Right lung (tissue), 10 donors: ENCODE measurements at places on chromosomes 2 and 18.

GRCh38 chr2:62325398-62325797 lies 129.5 kb downstream of the B3GNT2 start:
- no peak for DNase-seq

DNA sequence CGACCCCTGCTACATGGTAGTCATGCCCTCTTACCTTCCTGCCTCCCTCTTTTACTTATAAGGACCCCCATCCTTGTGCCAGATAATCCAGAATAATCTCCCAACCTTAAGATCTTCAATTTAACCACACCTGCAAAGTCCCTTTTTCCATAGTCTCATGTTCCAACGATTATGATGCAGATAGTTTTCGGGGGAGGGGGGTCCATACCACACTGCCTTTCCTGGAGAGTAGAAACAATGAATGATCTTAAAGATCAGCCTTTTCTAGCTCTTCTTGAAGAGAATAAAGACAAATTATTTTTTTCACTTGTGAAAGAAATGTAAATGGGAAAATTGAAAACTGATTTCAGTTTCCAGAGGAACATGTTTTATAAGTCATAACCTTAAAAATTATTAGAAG lies 4.3 kb upstream of the FAM98A start:
- DNase-seq = no peak

- DNase-seq = no peak
Measured at GRCh38 chr2:174340400-174341292, 5.9 kb downstream of the SP9 start.

GRCh38 chr2:208179028-208179609 lies 10.7 kb downstream of the C2orf80 start:
- DNase-seq = peak; percentile 32

- DNase-seq = peak; percentile 33
Measured at GRCh38 chr2:118091631-118092030, 3.4 kb downstream of the INSIG2 start.

DNA sequence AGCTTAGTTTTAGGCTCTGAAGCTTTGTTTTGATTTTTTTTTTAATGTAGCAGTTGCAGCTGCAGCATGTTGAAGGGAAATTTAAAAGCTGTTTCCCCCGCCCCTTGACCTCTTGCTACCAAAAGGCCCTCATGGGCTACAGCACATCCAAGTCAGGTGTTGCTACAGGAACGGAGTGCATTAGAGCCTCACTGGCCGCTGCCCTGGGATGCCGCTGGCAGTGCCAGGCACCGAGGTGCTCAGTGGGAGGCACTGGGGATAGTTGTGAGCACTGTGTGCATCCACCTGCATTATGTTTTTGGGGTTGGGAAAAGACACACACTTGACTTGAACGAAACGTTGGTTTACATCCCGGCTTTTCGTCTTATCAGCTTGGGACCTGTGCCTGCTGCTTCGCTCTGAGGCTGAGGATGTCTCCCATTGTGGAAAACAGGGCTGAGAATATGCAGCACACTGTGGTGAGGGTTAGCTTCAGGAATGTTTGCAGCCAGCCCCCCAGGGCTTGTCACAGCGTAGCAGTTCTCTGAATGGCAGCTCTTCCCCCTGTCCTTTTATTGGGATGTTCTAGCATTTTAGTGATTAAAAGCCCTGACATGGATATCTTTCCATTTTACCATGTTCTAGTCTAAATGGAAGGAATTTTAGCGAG lies 24.1 kb downstream of the DCDC2C start:
- no peak for DNase-seq

GRCh38 chr2:86015006-86015405 lies 90.7 kb downstream of the POLR1A start:
- no peak for DNase-seq

GRCh38 chr18:74597034-74597661 lies 522 bp upstream of the ZNF407 start:
- no peak for DNase-seq

DNA sequence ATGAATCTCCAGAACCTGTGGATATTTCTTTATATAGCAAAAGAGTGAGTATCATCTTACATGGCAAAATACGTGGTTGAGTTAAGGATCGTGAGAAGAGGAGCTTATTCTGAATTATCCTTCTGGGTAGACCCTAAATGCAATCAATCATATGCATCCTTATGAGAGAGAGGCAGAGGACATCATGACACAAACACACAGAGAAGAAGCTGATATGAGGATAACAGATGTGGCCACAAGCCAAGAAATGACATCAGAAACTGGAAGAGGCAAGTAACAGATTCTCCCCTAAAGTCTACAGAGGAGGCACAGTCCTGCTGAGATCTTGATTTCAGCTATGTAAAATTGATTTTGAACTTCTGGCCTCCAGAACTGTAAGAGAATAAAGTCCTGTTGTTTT lies 730.2 kb upstream of the ZNF804A start:
- DNase-seq = no peak

- DNase-seq = no peak
Measured at GRCh38 chr18:70221156-70221914, 15.8 kb upstream of the RTTN start.

DNA sequence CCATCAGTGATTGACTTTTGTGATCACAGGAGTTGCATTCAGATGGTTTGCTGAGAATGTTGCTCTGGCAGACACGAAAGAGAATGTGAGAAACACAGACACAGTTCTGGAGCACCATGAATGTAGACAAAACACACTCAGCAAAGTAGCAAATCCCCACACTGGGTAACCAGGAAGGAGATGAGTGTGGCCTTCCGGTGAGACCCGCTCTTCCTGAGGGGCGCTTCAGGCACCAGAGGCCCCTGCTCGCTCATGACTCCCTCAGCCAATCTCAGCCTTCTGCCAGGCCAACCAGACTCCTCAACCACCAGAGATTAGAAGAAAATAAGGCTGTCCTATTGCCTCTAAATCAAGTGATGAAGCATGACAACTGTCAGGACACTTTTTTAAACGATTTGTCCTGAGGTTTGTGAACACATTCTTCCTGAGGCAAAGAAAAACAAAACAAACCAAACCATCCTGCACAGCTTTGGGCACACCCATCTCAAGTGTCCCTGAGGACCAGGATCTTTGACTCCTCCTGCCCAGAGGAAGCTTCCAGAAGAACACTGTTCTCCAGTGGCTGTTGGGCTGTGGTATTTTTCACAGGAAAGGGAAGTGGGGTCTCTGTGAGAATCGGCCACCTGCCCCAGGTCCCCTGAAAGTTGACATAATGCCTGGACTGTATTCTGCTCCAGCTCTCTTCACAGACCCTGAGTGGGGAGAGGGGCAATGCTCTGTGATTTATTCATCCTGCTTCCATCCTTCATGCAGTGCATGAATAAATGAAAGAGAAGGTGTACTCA lies 152.8 kb downstream of the BCL11A start:
- no peak for DNase-seq

DNA sequence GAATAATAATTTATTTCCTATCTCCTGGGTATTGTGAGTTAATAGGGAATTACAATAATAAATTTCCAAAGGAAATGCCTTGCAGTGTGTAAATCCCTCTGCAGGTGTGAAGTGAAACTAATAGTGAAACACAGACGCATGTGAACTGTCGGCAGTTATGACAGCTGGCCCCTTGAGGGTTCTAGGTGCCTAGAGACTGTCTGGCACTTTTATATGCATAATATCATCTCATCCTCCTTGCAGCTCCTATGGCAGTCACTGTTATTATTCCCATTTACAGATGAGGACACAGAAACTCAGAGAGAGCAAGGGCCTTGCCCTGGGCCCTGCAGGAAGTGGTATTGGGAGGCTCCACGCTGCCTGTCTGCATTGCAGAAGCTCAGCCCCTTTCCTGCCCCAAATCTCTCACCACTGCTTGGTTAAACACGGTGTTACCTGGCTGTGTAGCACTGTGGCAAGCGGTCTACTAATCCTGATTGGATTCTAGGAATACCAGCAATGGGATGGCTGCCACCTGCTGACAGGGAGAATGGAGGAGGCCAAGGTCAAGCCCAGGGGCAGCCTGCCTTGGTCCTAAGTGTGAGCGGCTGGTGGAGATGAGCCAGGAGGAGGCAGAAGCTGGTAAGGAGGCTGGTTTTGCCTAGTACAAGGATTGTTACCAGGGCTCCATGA lies 32.8 kb upstream of the ACKR3 start:
- no peak for DNase-seq

DNA sequence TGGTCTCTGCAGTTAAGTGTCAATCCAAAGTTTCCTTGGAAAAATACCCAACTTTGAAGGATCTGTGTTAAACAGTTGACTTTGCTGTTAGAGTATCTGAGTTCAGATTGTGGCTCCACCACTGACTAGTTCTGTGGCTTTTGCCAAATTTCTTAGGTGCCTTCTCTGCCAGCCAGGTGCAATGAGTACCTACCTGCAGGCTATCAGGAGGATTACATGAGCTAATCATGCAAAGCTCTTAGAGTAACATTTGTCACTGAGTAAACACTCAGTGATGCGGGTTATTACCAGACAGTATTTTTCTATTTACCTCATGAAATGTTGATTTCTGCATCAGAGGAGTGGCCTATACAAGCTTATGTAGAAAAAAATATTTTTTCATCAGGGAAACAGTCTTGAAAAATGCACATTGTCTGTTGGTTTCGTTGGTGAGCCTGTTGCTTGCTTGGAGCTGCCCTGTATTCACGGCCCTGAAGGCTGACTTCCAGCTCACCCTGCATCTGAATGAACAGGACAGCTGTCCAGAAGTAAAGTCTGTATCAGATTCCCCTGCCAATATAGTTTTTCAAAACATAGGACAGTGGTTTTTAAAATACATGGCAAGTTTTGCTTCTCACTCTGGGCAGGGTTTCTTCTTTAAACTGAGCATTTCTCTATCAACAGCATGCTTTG lies 235.1 kb downstream of the CDCA7 start:
- no peak for DNase-seq

- no peak for DNase-seq
Measured at GRCh38 chr2:158644139-158644538, 151.0 kb upstream of the DAPL1 start.

GRCh38 chr2:109117780-109118179 lies 11.2 kb upstream of the SH3RF3 start:
- DNase-seq = no peak

DNA sequence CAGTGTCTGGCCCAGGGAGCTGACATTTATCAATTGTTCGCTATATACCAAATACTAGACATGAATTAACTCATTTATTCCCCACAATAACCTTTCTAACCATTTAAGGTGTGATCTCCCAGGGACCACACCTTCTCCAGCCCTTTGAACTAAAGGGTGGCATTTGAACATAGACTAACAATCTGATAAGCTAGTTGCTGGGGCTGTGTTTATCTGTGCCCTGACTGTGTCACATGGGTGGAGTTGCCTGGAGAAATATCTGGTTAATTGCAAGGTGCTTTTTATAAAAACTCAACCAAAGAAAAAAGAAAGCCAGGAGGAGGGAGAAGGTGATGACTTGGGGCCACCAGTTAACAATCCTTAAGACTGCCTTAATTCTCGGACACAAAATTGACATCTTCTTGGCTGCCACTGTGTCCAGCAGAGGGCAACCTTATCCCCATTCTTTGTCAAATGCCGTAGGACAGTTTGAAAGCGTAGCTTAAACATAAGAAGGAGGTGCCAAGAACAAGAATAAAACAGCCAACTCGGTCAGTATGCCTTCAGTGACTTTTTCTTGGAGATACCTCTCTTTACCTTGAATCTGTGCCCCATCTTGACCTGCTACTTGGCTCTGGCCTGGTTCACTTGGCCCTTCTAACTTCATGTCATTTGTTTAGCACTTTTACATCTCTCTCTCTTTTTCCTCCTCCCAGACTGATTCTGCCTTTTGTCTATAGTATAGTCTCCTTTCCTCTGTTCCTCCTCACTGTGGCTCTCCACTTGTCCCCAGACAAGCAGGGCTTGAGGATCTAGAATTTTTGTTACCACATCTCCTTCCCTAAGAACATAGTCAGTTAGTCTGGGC lies 183.4 kb downstream of the MYO3B start:
- peak; percentile 33 for DNase-seq

GRCh38 chr2:67994716-67995115 lies 68.1 kb downstream of the C1D start:
- DNase-seq = no peak

GRCh38 chr18:76496194-76496890 lies 1.3 kb upstream of the ZNF516 start:
- DNase-seq = peak; percentile 68

DNA sequence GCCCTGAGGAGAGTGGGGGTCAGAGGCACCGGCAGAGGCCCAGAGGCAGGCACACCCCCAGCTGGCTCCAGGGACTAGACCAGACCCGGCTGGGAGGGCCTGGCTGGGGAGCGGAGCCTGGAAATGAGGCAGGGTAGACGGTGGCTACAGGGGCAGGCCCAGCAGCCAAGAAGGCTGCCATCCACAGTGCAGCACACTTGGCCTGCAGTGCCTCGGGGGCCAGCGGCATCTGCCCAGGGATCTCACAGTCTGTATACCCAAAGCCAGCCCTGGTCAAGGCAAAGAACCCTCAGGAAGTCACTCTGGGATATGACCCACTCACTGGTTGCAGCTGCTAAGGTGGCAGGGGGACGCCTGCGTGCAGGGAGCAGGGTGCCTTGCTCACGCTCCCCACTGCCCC lies 17.8 kb downstream of the PER2 start:
- no peak for DNase-seq

GRCh38 chr18:3721771-3722648 lies 272.0 kb downstream of the TGIF1 start:
- no peak for DNase-seq

- no peak for DNase-seq
Measured at GRCh38 chr2:39821871-39822270, 42.8 kb upstream of the THUMPD2 start.

DNA sequence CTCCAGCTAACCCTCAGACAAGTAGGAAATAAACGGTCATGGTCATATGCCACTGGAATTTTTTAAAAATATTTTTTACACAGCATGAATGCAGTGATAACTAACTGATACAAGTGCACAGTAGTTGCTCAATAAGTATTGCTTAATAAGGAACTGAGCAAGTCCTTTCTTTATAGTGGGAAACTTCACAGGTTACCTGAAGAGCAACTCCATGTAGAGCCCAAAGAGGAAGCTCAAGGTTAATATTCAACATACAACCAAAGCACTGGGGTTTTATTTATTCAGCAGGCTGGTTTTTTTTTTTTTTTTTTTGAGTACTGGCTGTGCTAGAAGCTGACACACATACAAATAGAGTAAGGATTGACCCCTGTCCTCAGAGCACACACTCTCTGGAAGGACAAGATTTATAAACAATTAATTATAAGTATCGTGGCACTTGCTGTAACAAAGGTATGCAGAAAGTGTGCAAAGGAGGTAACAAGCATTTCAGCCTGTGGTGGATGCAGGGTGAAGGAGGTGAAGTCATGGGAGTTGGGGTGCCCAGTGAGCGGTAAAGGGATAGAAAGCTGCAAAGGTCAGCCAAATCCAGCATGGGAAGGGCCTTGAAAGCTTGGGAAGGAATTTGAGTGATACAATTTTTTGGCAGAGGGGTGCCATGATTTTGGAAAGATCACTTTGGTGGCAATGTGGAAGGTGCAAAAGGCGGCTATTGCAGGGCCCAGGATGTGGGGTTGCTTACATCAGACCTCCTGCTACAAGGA lies 52.7 kb downstream of the ATOH8 start:
- DNase-seq = no peak

- DNase-seq = no peak
Measured at GRCh38 chr2:101479328-101479727, 4.4 kb upstream of the RFX8 start.

- DNase-seq = no peak
Measured at GRCh38 chr18:46320297-46320696, 216.1 kb downstream of the HAUS1 start.
